DMS 273 treated with DMSO at 0.1 percent for 48 hours (cell line): ENCODE measurements at places on chromosomes 12 and 14.

- no peak for DNase-seq
Observed at GRCh38 chr14:22065347-22065746, 391.7 kb upstream of the OR4E1 start.

- DNase-seq = no peak
Observed at GRCh38 chr14:105061428-105062047, 3.7 kb downstream of the GPR132 start.

- DNase-seq = no peak
Observed at GRCh38 chr12:105025890-105026289, 39.8 kb downstream of the NOPCHAP1 start.

DNA sequence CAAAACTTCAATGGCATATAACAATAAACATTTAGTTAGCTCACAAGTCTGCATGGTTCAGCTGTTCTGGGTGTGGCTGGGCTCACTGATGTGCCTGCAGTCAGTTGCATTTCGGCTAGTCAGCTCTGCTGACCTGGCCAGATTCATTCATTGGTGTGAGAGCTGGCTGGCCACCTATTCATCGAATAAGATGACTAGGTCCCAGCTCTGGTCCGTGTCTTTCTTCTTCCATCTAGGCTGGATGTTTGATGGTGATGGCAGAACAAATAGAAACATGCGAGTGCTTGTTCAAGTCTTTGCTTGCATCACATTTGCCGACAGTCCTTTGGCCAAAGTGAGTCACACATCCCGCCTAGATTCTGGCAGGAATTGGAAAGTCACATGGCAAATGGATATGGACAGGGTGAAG, 203.3 kb upstream of the CRY1 start:
- DNase-seq = no peak

GRCh38 chr14:96215452-96216244, 11.0 kb downstream of the BDKRB2 start:
- no peak for DNase-seq

- peak; percentile 72 for DNase-seq
Observed at GRCh38 chr12:112900298-112901145, 6.2 kb upstream of the OAS1 start.

DNA sequence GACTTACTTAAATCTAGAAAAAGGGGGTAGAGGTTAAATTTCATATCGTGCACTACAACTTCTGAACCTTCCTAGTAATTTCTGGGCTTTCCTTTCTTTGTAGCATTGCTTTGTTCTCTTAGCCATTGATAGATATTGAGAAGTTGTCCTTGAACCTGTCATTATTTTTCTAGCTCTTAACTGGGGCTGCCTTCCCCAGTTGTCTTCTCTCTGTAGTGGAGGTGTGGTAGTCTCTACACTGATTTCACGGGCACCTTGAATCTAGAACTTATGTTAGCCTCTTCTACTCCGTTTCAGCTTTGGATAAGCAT, 504.0 kb downstream of the PCNX1 start:
- no peak for DNase-seq

- no peak for DNase-seq
Observed at GRCh38 chr12:64706857-64707256, 52.3 kb downstream of the GNS start.

- DNase-seq = no peak
Observed at GRCh38 chr12:25904442-25904841, 54.0 kb upstream of the RASSF8 start.

- DNase-seq = no peak
Observed at GRCh38 chr12:117114784-117115183, 15.6 kb upstream of the TESC start.

DNA sequence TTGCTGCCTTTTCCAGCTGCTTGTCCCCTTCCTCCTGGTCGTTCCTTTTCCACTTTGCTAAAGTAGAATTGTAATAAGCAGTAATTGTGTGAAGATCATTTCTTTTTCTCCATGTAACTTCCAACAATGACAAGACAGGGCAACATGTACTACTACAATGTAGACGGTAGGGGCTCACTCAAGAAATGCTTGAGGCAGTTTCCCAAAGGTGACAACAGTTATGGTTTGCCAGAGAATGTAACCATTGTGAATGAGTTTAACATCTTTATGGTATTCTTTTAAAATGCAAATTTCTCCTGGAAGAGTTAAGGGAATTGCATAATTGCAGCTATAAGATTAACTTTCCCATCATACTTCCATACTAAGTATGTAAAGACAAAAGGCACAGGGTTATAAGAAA, 23.8 kb upstream of the PHLDA1 start:
- DNase-seq = no peak

GRCh38 chr12:14390449-14390848, 25.0 kb downstream of the ATF7IP start:
- DNase-seq = no peak

- DNase-seq = no peak
Observed at GRCh38 chr12:31651893-31652521, 7.5 kb upstream of the ETFBKMT start.

DNA sequence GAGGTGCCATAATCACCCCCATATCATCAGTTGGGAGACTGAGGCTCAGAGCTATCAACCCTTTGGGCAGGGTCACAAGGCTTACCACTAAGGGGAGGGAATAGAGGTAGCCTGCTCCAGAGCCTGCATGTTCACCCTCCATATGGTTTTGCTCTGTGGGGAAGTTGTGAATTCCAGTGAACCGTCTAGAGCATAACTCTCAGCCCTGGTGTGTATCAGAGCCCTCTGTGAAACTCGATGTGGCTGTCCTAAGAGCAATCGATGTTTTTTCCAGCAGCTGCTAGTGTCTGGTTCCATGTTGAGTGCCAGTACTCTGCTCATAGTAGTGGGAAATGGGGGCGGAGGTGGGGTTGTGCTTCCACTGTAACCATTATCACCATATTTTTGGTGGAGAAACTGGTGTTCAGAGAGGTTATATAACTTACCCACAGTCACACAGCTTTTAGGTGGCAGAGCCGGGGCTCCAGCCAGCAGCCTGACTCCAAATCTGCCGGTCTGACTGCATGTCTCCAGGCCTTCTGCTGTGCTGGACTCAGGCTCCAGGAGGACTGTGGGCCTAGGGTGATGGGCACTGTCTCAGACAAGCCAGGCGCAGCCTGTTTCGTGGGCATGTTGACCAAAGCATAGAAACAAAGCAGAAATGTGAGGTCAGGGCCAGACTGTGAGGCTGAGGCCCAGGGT, 104.2 kb downstream of the ADCK1 start:
- no peak for DNase-seq

DNA sequence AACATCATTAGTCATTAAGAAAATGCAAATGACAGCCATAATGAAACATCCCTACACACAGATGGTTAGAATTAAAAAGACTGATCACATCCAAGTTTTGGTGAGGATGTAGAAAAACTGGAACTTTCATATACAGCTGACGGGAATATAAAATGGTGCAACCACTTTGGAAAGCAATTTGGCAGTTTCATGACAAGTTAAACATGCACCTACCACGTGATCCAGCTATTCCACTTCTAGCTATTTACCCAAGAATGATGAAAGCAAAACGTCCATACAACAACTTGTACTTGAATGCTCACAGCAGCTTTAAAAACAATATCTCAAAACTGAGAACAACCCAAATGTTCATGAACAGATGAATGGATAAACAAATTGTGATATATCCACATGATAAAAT, 77.9 kb upstream of the AVPR1A start:
- no peak for DNase-seq

DNA sequence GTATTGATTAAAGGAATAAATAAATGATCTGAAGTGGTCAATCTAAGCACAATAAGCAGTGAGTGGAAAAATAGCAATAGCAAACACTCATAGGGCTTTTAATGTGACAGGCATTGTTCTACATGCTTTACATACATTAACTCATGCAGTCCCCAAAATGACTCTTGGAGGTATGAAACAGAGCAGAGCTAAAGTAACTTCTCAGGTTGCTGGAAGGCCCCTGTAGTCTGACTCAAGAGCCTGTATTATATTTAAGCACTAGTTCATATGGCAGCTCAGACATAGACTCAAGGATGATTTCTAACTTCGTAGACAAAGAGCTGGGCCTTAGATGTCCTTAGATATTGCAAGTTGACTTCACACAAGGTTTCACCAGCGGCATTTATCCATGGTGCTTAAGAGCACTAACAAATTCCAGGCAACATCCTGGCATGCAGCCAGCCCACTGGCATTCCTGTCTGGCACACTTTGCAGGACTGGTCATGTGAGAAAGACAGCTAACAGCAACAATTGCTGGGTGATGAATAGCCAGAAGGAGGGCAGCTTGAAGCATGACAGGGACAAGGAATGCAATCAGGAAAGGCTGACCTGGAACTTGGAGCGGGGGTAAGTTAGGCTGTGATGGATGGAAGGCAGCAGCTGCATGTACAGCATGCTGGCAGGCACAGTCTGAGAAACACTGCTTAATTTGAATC, 22.9 kb upstream of the KTN1 start:
- DNase-seq = no peak

GRCh38 chr14:98082833-98083232, 1189.2 kb downstream of the BCL11B start:
- DNase-seq = no peak

GRCh38 chr12:131608740-131609690, 101.9 kb upstream of the SFSWAP start:
- DNase-seq = no peak

GRCh38 chr12:102510031-102510430, 29.7 kb upstream of the IGF1 start:
- no peak for DNase-seq

- no peak for DNase-seq
Observed at GRCh38 chr14:21257394-21257909, 11.8 kb downstream of the HNRNPC start.

- DNase-seq = no peak
Observed at GRCh38 chr14:76497550-76498462, 121.9 kb downstream of the ESRRB start.

DNA sequence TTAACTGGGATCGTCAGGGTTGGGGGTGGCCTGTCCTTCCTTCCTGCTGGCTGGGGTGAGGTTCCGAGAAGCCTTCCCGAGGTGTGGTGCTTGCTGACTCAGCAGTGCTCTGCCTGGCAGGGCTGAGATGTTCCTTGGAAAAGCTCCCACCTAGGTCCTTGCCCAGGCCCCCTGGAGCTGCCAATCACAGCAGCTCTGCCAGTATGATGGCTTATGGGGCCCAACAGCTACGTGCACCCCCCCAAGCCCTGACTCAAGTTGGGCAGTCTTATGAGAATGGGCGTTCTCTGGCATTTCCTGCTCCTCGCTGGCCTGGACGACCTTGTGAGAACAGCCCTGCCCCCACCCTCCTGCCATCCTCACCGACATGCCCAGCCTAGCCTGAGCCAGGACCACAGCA, 292.2 kb upstream of the CRY1 start:
- no peak for DNase-seq

GRCh38 chr14:51917193-51917592, 56.8 kb downstream of the GNG2 start:
- DNase-seq = no peak

DNA sequence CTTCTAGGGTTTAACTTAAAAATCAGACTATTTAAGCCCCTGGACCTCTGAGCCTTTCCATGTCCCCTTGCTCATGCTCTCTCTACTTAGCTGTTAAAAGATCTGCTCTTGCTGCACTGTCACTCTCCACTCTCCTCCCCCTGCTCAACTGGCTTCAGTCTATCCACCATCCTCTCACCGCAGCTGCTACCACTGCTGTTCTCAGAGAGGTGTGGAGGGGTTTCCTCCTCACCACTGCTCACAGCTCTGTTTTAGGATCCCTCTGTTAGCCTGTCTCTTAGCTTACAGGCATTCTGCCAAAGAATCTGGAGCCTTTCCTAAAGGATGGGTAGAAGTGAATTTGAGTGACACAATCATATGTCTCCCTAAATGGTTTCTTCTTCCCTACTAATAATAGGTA, 43.7 kb upstream of the ATP2B1 start:
- DNase-seq = no peak

- peak; percentile 60 for DNase-seq
Observed at GRCh38 chr12:124720004-124720680, 143.5 kb downstream of the SCARB1 start.

- no peak for DNase-seq
Observed at GRCh38 chr14:24612196-24612595, 2.7 kb upstream of the GZMH start.

DNA sequence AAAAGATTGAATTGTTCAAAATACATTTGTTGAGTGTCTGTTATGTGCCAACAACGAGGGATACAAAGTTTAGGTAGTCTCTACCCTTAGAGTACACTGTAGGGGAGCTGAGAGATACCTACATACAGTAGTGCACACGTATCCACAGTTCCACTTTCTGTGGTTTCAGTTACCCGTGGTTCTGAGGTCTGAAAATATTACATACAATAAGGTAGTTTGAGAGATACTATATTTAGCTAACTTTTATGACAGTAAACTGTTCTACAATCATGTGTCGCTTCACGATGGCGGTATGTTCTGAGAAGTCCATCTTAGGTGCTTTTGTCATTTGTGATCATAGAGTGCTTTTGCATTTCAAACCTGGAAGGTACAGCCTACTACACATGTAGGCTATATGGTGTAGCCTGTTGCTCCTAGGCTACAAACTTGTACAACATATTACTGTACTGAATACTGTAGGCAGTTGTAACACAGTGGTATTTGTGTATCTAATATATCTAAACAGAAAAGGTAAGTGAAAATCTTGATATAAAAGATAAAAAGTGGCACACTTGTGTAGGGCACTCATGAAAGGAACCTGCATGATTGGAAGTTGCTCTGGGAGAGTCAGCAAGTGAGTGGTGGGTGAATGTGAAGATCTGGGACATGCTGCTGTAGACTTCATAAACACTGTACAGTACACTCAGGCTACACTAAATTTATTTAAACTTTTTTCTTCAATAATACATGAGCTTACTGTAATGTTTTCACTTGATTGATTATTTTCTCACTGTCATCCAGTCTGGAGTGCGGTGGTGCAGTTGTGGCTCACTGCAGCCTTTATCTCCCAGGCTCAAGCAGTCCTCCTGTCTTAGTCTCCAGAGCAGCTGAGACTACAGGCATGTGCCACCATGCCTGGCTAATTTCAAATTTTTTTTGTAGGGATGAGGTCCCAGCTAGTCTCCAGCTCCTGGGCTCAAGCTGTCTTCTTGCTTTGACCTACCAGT, 4.0 kb downstream of the CPSF6 start:
- no peak for DNase-seq

GRCh38 chr14:66359500-66359899, 126.7 kb upstream of the CCDC196 start:
- peak; percentile 20 for DNase-seq

- DNase-seq = no peak
Observed at GRCh38 chr14:105442834-105443233, 23.2 kb downstream of the MTA1 start.

- peak; percentile 59 for DNase-seq
Observed at GRCh38 chr14:80621701-80622100, 319.8 kb downstream of the CEP128 start.

DNA sequence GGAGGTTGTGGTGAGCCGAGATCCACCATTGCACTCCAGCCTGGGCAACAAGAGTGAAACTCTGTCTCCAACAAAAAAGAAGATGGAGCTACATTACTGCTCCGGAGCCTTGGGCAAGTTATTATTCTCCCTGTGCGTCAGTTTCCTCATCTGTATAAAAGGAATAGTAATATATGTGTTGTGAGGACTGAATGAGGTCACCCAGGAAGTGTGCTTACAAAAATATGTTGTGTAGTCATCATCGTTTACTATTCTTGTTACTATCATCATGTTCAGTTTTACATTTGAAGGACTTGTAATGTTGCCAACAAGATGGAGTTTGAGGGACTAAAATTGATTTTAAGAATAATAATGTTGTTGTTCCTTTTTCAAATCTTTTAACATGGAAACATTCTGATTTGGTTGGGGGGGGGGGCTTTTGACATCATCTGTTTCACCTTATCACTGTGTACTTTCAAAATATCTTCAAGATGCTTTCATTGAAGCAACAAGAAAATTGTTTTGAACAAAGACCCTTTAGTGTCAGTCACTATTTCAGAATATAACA, 156.8 kb downstream of the PDE3A start:
- DNase-seq = no peak
